ENCODE measurements at places on chromosomes 11 and 22.

DNA sequence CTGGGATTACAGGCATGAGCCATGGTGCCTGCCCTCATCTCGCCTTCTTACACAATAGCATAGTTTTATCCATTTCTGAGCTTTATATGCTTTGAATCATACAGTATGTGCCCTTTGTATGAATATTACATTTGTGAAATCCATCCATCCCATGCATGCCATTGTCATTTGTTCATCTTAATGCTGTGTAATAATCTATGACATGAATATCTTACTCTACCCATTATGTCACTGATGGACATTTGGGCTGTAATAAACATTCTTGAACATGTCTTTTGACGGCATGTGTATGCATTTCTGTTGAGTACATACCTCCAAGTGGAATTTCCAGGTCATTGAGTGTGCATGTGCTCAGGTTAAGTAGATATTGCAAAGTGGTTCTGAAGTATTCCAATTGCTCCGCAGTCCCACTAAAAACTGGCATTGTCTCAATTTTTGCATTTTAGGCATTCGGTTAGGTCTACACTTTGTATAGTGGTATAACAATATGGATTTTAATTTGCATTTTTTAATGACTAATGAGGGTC lies 339.3 kb upstream of the SYN3 start:
- no peak for DNase-seq

- DNase-seq = no peak
Observed at GRCh38 chr22:50360578-50360977, 17.5 kb downstream of the PPP6R2 start.

DNA sequence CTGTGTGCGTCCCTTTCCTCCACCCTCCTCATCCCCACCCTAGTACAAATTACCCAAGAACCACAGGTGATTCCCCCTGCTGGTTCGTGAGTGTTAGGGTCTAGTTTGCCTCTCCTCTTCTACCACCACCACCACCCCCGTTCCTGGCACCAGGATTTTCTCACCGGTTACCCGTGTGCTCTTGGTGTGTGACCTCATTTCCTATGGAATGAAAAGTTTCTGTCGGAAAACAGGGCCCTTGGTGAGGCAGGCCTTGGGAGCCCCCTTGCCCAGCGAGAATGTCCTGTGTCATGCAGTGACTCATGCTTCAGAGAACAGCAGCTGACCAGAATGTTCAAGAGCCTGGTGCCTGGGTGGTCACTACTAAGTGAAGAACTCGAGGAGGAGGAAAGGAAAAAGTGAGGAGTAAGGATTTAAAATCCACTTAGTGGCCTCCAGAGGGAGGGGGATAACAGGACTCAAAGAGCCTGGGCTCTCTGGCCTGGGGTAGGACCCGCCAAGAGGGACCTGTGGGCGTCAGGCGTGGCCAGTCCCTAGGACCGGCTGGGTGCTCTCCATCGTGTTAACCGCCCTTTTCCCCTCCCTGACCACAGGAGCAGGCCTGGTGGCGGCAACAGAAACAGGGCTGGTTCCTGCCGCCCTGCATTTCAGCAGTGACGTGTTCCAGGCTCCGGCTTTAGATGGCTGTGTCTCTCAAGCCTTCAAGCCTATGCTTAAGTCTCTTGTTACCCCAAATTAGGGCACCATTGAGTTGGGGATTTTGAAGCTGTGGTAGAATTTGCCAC lies 30.2 kb downstream of the C22orf31 start:
- DNase-seq = no peak

DNA sequence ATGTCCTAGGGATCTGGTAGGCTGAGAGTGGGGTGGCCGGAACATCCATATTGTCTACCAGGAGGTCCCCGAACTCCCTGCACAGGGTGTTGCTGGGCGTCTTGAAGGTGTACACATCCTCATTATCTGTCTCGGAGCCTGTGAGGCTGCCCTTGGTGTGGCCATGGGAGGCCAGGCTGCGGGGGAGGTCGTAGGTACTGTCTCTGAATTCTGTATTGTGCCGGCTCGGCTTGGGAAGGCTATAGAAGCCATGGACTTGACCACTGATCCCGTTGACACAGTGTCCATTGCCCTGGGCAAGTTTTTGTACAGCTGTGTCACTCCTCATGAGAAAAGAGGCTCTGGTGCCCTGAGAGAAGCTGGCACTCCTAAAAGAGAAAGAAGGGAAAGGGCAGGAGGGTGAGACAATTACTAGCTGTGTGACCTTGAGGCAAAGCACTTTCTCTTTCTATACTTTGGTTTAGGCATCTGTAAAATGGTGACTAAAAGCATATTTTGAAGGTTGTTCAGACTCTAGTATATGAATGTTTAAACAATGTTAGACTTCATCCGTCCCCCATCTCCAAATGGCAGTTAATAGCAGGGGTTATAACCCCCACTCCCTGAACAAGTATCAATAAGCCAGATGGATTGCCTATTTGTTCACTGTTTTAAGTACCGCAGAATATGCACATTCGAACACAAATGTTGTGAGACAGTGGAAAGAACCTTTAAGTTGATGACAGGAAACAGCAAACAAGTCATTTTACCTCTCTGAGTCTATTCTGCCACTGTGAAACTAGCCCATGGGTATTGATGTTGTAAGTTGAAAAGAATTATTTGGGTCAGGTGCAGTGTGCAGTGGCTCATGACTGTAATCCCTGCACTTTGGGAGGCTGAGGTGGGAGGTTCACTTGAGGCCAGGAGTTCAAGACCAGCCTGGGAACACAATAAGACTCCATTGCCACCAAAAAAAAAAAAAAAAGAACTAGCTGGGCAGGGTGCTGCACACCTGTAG lies 38.3 kb downstream of the USP35 start:
- no peak for DNase-seq

- DNase-seq = no peak
Observed at GRCh38 chr11:76610871-76611475, 59.6 kb downstream of the LRRC32 start.

- DNase-seq = no peak
Observed at GRCh38 chr11:63939397-63939891, 642 bp downstream of the NAA40 start.

DNA sequence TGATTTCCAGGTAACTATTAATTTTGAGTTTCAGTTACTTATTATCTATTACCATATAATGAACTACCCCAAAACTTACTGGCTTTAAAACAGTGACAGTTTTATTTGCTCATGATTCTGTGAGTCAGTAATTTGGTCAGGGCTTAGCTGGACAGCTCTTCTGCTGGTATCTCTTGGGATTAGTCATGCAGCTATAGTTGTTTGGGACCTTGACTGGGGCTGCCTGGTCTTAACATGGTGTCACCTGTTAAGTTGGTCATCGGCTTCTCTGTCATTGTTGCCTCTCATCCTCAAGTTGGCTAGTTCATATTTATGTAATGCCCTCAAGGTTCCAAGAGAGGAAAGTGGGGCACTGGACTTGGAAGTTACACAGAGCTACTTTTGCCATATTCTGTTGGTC lies 177.5 kb downstream of the TMEM135 start:
- no peak for DNase-seq

Data from esophagus squamous epithelium (tissue), 5 donors.